ENCODE measurements at places on chromosomes 2 and 18.

DNA sequence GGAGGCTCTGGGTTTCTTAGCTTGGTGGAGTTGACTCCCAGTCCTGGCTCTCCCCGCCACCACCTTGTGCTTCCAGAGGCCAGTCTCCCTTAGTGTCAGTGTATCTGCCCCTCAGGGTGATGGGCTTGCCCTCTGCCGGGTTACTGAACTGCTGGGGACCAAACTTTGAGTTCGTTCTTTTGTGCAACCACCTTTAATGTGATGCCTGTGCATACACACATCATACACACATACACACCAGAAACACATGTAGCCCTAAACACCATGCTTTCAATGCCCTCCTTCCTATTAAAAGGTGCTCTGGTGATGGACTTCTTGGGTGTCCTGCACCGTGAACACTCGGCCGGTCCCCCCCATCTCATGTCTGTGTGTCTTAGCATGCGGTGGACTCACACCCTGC is 315.1 kb upstream of the EPAS1 start:
- no peak for DNase-seq

- DNase-seq, result no peak
These were observed 483.8 kb downstream of the TDRD15 start for GRCh38 chr2:21607572-21607971.

GRCh38 chr18:55250768-55251173 is 291.5 kb upstream of the CCDC68 start:
- DNase-seq, result no peak

GRCh38 chr2:135582383-135582782 is 51.1 kb downstream of the R3HDM1 start:
- no peak for DNase-seq

DNA sequence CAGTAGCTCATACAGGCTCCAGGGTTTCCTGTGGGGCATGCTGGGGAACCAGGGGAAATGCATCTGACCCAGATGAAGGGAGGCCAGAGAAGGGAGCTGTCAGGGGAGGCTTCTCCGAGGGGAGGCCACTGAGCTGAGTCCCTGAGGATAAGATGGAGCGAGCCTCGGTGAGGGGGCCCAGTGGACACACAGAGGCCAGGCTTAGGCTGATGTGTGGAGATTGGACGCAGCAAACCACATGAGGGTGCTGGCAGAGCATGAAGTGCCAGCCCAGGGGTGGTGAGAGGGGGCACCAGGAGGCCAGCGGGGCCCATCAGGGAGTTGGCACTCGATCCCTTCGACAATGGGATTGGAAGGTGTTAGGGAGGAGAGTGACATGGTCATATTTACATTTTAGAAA is 235.0 kb downstream of the KLHL29 start:
- no peak for DNase-seq

DNA sequence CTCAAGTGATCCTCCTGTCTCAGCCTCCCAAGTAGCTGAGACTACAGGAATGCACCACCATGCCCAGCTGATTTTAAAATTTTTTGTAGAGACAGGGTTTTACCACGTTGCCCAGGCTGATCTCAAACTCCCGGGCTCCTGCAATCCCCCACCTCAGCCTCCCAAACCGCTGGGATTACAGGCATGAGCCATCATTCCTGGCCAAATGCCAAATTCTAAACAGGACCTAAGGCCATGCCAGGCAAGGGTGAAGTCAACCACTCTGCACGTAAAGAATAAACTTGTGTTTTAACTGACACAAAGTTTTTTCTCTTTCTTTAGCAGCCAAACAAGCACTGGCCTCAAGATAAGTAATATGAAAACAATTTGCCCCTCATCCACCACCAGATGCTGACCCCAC is 37.4 kb upstream of the SATB2 start:
- DNase-seq, result no peak

- no peak for DNase-seq
These were observed 101.0 kb upstream of the ZNF236 start for GRCh38 chr18:76721207-76721996.

DNA sequence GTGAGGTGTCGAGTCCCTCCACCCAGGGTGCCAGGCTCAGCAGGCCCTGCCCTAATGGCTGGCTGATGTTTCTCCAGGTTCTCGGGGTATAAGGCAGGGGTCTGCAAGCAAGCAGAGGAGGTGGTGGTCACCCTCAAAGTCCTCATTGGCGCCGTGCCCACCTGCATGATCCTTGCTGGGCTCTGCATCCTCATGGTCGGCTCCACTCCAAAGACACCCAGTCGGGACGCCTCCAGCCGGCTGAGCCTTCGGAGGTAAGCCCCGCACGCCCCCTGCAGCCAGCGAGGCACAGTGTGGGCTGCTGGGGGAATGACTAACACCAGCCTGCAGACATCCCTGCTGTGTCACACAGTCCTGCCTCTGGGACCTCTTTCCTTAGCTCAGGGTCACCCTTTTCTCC is 14.1 kb downstream of the MFSD2B start:
- DNase-seq, result no peak

GRCh38 chr2:17901246-17901645 is 22.8 kb downstream of the KCNS3 start:
- DNase-seq, result no peak

GRCh38 chr2:234730066-234730640 is 221.7 kb upstream of the SH3BP4 start:
- DNase-seq, result no peak

GRCh38 chr2:119683713-119684443 is 4.9 kb downstream of the TMEM177 start:
- no peak for DNase-seq

DNA sequence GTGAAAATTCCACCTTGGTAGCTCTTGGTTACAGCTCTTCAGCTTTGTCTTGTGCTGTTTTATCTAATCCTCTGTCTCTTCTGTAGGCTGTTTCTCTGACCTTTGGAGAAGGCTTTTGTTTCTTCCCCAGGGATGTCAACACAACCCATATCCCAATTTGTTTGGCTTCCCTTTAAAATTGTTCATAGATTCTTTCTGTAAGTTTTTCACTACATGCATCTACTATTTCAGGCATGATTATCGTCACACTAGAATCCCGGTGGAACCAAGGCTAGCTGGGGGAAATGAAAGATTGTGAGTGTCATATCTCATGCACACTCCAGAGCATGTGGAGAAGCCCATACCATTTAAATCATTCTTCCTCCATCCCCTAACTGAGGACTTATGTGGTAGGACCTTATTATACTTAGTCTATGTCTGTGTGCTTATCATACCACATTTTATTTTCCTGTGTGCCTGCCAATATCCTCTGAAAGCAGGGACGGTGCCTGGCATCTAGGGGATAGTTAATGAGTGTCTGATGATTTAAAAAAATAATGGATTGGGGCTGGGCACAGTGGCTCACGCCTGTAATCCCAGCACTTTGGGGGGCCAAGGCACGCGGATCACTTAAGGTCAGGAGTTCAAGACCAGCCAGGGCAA is 59.9 kb downstream of the CRIM1 start:
- DNase-seq, result no peak

- no peak for DNase-seq
These were observed 63.3 kb upstream of the KYNU start for GRCh38 chr2:142813830-142814829.

GRCh38 chr2:234771980-234772732 is 179.7 kb upstream of the SH3BP4 start:
- no peak for DNase-seq

DNA sequence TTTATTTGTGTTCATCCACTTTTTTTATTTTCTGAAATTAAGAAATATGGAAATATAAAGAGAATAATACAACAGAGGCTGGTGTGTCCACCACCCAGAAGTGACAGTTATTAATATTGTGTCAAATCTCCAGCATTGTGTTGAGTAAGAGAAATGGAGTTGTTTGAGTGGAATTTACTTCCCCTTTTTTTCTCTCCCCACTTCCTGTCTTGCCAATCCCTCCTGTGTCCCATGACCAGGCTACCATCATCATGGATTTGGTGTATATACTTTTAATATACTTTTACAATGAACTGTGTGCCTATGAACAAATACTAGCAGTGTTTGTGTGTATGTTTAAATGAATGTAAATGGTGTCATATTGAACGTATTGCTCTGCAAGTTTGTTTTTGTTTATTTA is 276.9 kb upstream of the SKOR2 start:
- DNase-seq, result no peak

GRCh38 chr2:36413218-36413617 is 57.6 kb downstream of the CRIM1 start:
- no peak for DNase-seq

DNA sequence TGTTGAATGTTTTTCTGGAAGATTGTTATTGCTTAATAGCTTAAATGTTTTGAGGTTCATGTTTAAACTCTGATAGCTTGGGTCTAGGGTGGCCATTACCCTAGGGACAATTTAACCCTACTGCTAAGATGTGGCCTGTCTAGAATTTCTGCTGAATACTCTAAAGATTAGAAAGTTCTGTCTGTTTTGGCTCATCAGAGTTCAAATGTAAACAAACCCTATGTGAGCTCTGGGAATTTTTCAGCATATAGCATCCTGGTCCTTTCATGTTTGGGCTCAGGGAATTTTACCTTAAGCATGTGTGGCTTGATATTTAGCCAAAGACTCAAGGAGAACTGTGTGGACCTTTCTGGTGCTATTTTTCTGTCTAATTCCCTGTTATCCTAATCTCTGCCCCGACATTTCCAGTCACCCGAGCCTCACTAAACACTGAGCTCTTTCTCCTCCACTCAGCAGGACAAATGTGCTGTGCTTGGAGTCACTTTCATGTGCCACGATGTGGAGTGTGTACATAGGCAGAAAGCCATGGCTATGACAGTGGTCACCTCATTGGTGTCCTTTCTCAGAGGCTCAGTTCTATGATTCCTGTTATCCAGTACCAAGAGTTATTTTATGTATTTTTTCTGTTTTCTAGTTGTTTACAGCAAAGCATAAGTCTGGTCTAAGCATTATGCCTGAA is 492.5 kb upstream of the SPHKAP start:
- no peak for DNase-seq

DNA sequence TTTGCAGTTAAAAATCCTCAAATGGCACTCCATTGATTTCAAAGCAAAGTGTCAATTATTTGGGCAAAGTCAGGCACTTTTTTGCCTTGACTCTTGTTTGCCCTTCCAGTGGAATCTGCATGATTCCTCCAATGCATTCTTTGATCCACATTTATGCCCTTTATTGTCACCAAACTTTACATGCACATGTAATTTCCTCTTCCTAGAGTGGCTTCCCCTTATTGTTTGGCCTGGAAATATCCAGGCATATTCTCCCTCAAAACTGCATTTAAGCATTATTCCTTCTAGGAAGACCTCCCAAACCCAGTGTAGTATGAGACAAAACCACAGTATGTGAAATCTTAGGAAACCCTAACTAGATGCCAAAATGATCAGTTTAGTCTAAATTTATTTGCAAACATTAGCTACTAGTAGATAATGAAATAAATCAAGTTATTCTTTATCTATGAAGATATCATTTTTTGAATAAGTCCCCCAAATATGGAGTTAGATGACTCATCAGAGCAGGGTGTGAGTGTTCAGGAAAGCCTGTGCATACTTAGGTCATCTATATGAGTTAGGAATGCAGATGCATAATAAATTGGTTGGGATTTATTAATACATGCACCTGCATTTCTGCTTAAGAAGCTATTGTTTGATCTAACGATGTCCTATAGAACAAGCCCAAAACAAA is 433.3 kb upstream of the TCF4 start:
- DNase-seq, result no peak

DNA sequence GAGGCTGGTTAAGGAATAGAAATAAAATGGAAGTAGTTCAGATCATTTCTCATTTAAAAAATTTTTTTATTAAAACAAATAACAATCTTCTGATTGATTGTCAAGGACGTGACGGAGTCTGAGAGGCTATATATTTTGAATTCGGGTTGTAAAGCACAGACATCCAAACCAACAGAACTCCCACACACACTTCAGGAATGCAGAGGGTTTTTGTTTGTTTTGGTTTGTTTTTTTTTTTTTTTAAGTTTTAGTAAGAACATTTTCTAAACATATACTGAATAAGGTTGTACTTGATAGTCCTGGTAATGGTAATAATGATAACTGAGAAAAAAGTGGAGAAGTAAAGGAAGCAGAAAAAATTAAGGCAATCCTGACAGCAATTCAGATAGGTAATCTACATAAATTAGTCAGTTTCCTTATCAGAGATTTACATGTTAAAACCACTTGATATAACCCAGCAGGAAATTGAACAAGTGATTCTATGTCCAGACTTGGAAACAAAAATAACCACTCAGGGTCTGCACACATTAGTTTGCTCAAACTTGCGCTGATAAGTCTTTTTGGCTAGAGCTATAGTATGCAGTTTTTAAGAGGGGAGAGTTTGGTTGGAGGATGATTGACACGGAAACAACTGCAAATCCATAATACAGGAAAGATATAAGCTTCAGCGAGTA is 51.5 kb upstream of the CTAGE1 start:
- no peak for DNase-seq

DNA sequence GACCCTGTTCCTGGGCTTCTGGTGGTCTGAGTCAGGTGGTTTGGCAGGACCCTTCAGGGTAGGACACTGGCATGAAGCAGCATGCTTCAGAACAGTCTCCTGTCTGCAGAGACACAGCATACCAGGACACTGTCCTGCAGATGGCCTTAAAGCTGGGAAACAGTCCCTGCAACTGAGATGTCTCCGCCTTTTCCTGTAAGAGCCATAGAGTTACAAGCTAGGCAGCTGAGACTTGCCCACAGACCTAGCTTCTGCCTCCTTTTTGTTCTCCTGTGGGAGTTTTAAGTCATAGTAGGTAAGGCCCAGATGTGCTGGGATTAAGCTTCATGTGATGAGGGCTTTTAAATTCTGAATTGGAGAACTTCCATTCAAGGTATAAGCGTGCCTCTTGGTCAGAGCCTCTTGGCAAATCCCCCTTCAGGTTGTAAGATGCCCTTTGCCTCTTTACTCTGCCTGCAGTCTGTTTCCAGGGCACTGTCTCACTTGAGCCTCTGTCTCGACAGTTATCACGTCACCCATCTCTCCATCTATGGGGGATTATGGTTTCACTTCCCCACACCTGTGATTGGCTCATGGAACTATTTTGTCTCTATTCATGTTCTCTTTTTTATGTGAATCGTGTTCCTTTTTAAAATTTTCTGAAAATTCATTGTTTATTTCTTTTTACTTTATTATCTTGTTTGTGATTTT is 51.8 kb downstream of the COA5 start:
- DNase-seq, result no peak

DNA sequence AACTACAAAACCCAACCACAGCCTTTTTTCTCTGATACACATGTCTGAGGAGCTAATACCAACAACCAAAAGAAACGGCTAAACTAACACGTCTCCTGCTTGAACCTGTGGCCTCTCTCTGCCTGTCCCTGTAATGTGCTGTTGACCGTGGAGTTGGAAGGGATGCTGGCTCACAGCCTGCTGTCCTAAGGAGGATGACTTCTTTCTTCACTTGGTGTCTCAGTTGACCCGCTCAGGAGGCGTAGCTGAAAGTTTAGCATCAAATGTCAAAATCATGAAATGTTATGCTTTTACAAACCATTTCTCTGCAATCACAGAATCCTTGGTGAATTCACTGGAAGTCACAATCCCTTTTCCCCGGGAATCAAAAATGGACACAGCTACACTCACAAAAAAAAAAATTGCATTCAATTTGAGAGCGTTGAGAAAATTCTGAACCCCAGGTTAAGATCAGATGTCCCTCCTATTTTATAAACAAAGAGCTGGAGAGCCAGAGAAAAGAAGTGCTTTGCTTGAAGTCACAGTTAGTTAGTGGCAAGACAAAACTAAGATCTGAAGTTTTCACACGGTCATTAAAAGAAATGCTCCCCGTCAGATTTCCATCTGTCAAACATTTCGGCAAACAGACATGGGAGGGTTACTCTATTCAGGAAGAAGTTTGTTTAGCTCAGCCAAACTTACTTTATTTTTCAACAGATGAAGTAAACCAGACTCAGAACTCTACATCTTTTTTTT is 74.3 kb downstream of the IRS1 start:
- no peak for DNase-seq

GRCh38 chr2:106563195-106563594 is 76.0 kb downstream of the CD8B2 start:
- DNase-seq, result no peak

Data from HuH-7.5 (cell line).